ENCODE measurements at places on chromosomes 13 and 19.

DNA sequence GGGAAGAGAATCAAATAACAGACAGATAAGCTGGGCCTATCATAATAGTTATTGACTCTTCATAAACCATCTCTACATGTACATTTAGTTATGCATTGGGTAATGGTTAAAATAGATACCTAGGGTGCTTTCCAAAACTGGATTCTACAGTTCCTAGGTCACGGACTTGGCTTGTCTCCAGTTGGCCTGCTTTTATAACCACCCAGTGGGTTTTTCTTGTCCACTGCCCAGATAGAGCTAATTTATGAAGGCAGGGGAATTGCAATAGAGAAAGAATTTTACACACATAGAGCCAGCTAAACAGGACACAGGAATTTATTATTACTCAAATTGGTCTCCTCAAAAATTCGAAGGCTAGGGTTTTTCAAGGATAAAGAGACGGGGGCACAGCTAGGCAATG lies 97.3 kb downstream of the FAM216B start:
- no peak for DNase-seq

- DNase-seq: no peak
These were observed 7.6 kb downstream of the COL4A2 start for GRCh38 chr13:110314516-110315245.

GRCh38 chr13:29359181-29359580 lies 236.3 kb downstream of the SLC7A1 start:
- no peak for DNase-seq

GRCh38 chr13:114064450-114065140 lies 67.8 kb downstream of the RASA3 start:
- DNase-seq: no peak

DNA sequence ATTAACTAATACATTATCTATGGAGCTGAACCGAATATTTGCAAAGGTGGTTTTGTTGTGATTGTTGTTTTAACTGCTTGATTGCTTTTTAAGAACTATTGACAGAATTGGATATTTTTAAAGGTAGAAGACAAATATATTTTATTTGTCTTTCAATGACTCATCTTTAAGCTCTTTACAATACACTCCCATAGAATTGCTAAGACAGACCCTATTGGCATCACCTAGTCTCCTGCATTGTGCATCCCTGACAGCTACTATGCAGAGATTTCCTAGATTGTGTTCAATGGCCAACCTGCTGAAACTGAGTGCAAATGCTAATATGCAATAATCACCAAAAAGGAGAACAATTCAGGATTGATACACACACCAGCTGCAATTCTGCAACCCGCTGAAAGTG lies 19.7 kb upstream of the SCEL start:
- DNase-seq: no peak

DNA sequence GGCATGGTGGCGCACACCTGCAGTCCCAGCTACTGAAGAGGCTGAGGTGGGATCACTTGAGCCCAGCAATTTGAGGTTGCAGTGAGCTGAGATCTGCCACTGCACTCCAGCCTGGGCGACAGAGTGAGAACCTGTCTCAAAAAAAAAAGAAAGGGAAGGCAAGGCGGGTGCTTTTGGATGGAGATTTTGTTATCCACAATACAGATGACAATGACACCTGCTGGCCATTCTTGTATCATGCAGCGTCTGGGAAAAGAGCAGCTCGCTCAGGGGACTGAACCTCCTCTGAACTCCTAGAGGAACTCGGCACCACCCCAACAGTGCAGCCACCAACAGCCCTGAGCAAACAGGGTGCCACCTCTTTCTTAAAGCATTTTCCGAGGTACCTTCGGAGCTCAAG lies 22.8 kb downstream of the HAUS8 start:
- no peak for DNase-seq

- no peak for DNase-seq
These were observed 1.1 kb downstream of the SOX1 start for GRCh38 chr13:112067871-112068539.

DNA sequence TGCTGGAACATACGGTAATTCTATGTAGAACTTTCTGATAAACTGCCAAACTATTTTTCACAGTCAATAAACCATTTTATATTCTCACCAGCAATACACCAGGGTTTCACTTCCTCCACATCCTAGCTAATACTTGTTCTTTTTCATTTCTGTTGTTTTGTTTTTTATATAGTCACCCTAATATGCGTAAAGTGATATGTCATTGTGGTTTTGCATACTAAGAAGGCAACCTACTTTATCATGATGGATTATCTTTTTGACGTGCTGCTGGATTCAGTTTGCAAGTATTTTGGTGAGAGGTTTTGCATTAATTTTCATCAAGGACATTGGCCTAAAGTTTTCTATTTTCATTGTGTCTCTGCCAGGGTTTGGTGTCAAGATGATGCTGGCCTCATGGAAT lies 1384.1 kb downstream of the UQCRFS1 start:
- DNase-seq: no peak

DNA sequence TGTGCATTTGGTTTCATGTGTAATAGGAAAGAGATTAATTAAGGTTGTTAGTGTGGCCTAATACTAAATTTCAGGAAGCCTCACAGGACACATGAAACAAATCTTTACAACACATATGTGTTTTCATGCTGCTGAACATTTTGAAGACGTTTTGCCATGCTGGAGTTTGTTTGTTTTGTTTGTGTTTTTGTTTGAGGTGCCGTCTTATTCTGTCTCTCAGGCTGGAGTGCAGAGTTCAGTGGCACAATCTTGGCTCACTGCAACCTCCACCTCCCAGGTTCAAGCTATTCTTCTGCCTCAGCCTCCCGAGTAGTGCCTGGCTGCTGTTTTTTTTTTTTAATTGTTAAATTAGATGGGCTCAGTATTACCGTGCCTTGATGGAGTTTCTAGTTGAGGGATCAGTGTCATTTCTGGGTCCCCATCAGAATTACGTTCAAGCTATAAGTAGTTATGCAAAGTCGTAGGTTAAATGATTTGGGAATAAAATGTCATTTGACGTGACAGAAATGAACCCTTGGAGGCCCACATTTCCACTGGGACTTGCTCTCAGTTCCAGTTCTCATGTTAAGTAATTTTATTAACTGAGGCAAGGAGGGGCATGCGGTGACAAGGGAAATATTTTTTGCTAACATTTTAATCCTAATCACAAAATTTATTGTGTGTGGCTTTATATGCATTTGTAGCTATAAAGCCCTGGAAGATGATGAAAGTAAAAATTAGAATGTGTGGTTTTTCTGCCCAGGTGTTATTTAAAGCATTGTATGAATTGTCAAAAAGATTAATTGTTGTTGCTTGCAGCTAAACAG lies 196.9 kb downstream of the TM9SF2 start:
- DNase-seq: no peak

DNA sequence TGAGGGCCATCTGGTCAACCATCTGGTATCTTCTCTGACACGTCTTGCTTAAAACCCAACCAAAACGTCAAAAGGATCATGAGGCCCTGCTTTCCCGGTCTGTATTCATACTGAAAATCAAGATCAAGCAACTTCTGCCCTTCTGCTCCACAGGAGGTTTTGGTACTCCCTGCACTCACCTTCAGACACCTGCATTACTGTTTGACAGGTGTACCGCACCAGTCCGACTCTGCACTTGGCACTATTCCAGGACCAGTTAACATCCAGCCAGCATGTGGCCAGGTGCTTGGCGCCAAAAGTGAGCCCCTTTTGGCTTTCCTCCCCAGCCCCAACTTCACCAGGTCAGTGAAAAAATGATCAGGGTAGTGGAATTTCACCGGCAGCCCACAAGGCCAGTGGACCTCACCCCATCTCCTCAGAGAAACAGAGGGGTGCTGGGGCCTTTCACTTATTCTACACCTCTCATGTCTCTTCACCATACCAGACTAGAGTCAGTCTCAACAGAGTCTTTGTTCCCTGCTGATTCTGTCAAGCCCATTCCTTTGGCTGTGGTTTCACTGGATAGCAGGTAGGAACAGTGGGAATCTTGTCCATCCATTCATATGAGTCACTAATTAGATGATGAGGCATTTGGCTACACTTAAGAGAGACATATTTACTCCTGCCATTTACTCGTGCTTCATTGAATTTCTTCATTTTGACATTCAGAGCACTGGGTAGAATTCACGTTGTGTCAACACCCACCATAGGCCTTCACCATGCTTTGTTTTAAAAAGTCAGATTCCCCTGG lies 85.3 kb downstream of the ZNF726 start:
- DNase-seq: no peak

GRCh38 chr19:13962699-13963602 lies 10.6 kb downstream of the DCAF15 start:
- DNase-seq: no peak

GRCh38 chr19:47057328-47057727 lies 8.9 kb upstream of the TMEM160 start:
- DNase-seq: no peak

DNA sequence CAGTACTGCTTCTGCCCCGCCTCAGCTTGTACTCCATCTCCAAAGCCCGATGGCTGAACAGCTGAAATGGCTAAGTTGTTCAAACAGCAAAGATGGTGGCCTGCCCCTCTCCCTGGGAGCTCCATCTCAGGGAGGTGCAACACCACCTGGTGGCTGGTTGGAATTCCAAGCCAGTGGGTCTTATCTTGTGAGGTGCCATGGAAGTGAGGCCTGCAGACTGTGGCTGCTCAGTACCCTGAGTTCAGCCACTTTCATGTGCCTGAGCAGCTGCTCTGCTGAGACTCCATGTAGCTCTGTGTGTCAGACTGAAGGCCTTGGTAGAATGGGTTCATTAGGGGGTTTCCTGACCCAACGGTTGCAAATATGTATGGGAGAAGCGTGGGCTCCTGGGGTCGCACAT lies 67.3 kb upstream of the SPRY2 start:
- DNase-seq: no peak

GRCh38 chr19:31118287-31118955 lies 230.8 kb downstream of the TSHZ3 start:
- no peak for DNase-seq

DNA sequence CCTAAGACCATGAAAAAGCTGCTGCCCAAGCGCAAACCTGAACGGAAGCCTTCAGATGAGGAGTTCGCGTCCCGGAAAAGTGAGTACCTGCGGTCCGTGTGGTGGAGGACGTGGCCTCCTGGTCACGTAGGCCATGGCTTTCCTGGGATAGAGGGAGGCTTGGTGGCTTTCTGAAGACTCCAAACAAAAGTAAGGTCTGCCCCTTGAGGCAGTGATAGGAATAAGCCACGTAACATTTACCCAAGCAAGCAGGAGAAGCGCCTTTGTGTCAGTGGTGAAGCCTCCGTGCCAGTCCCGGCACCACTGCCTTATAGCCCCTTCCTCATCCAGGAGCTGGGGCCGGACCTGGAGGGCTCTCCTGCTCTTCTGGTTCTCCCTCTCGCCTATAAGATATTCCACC lies 34.3 kb upstream of the TEX29 start:
- no peak for DNase-seq

DNA sequence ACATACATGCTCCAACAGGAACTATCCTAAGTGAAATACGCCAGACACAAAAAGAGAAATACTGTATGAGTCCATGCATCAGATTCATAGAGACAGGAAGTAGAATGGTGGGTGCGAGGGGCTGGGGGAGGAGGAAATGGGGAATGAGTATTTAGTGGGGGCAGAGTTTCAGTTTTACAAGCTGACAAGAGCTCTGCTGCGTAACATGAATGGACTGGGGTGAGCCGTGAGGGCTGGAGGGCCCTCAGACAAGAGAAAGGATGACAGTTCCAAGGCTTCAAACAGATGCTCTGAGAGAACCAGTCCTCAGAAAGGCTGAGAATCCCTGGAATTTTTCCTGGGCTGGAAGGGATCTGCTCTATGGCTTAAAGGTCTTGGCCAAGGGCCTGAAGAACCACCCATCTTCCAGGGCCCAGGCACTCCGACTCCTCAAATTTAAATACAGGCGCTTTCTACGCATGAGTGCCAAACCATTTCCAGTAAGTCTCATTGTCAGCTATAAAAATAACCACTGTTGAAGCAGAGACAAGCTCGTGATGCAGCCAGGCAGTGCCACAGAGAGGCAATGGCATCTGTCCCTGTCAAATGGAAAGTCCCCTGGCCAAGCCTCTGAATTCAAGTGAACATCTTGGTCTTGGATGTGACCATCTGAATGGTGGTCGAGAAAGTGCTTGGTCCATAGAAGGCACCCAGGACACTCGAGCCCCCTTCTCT lies 17.5 kb downstream of the KLF2 start:
- DNase-seq: no peak

DNA sequence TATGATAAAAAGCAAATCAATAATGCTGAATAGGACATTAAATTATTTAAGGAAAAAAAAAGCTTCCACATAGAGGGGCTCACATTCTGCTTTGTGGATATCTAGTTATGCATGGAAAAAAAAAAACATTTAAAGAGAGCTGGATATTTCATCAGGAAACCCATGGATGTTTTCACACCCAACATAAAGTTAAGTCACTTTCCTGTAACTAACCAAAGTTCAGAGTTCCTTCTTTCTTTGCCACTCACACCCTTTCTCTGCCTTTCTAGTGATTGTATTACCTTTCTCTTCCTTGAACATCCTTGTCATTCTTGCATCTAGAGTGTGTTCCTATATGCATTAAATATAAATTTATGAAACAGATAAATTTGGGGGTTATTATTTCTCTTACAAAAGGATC lies 47.2 kb downstream of the RFXAP start:
- DNase-seq: no peak

DNA sequence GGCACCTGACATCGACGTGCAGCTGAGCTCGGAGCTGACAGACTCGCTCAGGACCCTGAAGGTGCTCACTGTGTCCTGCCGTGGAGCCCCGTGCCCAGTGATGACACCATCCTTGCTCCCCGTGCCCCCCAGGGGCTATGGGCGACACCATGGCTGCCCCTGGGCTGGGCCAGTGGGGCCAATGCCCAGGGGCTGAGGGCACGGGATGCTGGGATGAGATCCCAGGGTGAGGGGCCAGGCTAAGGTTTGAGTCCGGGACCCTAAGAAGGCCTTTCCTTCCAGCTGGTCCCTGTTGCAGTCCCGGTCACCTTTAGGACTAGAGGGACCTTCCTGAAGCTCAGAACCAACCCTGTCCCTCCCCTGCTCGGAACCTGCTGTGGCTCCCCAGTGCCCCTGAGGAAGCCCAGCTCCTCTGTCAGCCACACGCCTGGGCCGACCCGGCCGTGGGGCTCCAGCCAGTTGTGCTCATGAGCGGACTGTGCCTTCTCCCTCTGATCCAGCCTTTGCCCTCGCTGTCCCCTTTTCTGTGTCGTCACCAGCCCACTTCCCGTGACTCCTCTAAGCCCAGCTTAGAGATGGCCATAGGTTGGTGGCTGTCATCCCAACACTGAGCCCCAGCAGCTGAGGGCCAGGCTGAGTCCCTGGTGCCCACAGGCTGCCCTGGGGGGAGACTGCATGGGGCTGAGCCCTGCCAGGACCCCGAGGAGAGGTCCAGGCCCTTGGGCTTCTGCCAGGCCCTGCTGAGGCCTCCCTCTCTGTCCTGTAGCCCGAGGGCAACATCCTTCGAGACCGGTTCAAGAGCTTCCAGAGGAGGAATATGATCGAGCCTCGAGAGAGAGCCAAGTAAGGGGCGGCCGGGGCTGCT lies 10.6 kb downstream of the NOP53 start:
- DNase-seq: no peak

GRCh38 chr19:40341601-40342482 lies 6.4 kb downstream of the C19orf47 start:
- DNase-seq: no peak

- DNase-seq: no peak
These were observed 14.2 kb upstream of the CFAP97D2 start for GRCh38 chr13:114164681-114165429.
